ENCODE measurements at places on chromosomes 12 and 14. TPM values are rescaled to one million over a fixed set of nuclear protein-coding genes. Genes with fewer than 3 reads are reported as not detected.

The MSRB3 gene
- not detected for polyA plus RNA-seq

- H3K27me3 ChIP-seq, result no peaks in the 10 kb centered on the region
- H3K4me1 ChIP-seq, result no peaks in the 10 kb centered on the region
- no peak overlapping the region for H3K4me3 ChIP-seq
- no peak overlapping the region for H3K27ac ChIP-seq
- no peak for DNase-seq
Measured at GRCh38 chr12:59084511-59085375, 164.4 kb upstream of the LRIG3 start.

The FAM181A gene
- polyA plus RNA-seq, result not detected

GRCh38 chr12:75489613-75490210 lies 9.2 kb downstream of the GLIPR1 start:
- DNase-seq, result no peak
- no peak overlapping the region for H3K4me3 ChIP-seq
- H3K4me1 ChIP-seq, result peaks cover 16% of the 10 kb centered on the region
- H3K27me3 ChIP-seq, result no peaks in the 10 kb centered on the region
- peaks cover 52% of the 10 kb centered on the region for H3K36me3 ChIP-seq
- H3K27ac ChIP-seq, result no peak overlapping the region

- no peaks in the 10 kb centered on the region for H3K4me1 ChIP-seq
- DNase-seq, result no peak
- H3K36me3 ChIP-seq, result no peaks in the 10 kb centered on the region
- H3K27me3 ChIP-seq, result peaks cover 3% of the 10 kb centered on the region
- no peak overlapping the region for H3K27ac ChIP-seq
Measured at GRCh38 chr14:23362200-23362599, 2.8 kb downstream of the EFS start.

DNA sequence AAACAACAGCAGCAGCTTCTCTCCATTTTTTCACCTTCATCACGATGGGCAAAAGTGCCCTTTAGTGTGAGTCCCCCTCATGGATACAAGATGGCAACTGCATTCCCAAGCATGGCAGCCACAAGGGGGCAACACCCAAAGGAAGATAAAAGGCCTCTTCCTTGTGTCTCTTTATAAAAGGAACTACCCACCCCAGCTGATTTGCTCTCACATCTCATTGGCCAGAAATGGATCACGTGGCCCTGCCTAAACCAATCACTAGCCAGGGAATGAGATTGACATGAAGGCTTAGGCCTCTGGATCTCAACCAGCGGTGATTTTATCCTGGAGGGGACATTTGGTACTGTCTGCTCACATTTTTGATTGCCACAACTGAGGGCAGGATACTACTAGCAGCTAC lies 21.9 kb upstream of the IFT81 start:
- no peak overlapping the region for H3K27ac ChIP-seq
- no peaks in the 10 kb centered on the region for H3K36me3 ChIP-seq
- H3K27me3 ChIP-seq, result no peaks in the 10 kb centered on the region
- DNase-seq, result peak; percentile 19

DNA sequence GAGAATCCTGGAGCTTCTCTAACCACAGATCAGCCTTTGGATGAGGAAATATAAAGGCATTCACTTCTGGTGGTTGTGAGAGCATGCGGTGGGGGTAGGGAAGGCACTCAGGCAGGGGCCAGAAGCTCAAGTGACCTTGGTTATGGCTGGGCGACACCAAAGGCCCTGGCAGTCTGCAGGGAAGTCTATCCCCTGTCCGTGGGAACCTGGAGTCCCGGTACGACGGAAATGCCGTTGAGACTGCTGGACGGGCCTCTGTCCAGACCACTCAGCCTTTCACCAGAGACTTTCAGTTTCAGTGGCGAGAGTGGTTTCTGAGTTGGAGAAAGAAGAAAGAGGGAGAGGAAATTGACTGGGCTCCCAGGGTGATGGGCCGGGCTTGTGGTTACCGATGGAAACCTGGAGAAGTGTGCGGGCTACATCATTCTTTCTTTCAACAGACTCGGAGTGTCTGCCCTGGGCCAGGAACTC lies 20.9 kb downstream of the ISCA2 start:
- H3K36me3 ChIP-seq, result no peaks in the 10 kb centered on the region
- no peak for DNase-seq
- no peaks in the 10 kb centered on the region for H3K4me1 ChIP-seq
- H3K27ac ChIP-seq, result no peak overlapping the region
- H3K4me3 ChIP-seq, result no peak overlapping the region

DNA sequence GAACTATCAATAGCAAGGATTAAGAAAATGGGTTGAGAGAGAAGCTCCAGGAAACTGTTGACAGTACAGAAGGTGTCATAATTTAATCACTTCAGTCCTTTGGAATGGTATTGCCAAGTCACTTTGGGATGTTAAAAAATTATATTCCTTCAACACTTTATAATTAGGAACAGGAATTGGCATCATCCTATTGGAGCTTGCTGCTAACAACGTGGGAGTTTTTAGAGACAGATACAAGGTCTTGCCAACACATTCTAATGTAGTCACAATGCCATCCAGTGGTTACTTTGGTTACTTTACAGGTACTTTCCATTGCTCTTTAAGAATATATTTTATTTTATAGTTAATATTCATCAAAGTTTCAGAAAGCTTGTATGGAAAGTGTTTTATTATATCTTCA lies 310.1 kb downstream of the SYT1 start:
- H3K36me3 ChIP-seq, result no peaks in the 10 kb centered on the region
- H3K27me3 ChIP-seq, result no peaks in the 10 kb centered on the region
- DNase-seq, result no peak
- H3K4me1 ChIP-seq, result no peaks in the 10 kb centered on the region
- H3K4me3 ChIP-seq, result no peak overlapping the region
- no peak overlapping the region for H3K27ac ChIP-seq

GRCh38 chr12:88493636-88494035 lies 86.6 kb downstream of the KITLG start:
- no peak for DNase-seq
- H3K36me3 ChIP-seq, result no peaks in the 10 kb centered on the region
- H3K4me3 ChIP-seq, result no peak overlapping the region
- H3K27ac ChIP-seq, result no peak overlapping the region
- H3K4me1 ChIP-seq, result no peaks in the 10 kb centered on the region
- H3K27me3 ChIP-seq, result no peaks in the 10 kb centered on the region

The CCDC88C gene
- polyA plus RNA-seq, result 25.9 TPM

The INHBE gene
- not detected for polyA plus RNA-seq

The STXBP6 gene
- not detected for polyA plus RNA-seq

- no peak overlapping the region for H3K4me3 ChIP-seq
- no peaks in the 10 kb centered on the region for H3K27me3 ChIP-seq
- no peaks in the 10 kb centered on the region for H3K4me1 ChIP-seq
- H3K27ac ChIP-seq, result no peak overlapping the region
- no peak for DNase-seq
Measured at GRCh38 chr12:40336573-40337199, 111.9 kb downstream of the LRRK2 start.

GRCh38 chr12:52241205-52241842 lies 8.3 kb downstream of the KRT7 start:
- H3K27me3 ChIP-seq, result no peaks in the 10 kb centered on the region
- no peak overlapping the region for H3K27ac ChIP-seq
- DNase-seq, result no peak
- no peaks in the 10 kb centered on the region for H3K36me3 ChIP-seq
- no peak overlapping the region for H3K4me3 ChIP-seq

DNA sequence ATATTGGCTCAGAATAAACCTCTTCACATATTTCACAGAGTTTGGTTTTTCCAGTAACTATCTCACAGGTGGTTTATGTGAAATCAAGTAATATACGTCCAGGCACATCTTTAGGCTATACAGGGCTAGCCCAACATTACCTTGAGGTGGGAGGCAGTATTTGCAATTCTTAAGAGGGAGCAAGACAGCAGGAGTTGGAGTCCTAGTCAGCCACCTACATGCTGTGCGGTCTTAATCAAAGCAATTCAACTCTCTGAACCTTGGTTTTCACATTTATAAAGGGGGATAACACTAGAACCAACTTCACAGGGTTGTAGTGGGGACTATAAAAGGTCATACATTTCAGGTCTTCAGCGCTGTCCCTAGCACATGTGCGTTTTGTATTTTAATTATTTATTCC lies 73.5 kb upstream of the FICD start:
- H3K4me1 ChIP-seq, result no peaks in the 10 kb centered on the region
- no peak overlapping the region for H3K4me3 ChIP-seq
- DNase-seq, result no peak

The GARIN6 gene
- not detected for polyA plus RNA-seq

GRCh38 chr12:41061192-41061591 lies 126.9 kb upstream of the PDZRN4 start:
- no peak overlapping the region for H3K27ac ChIP-seq
- H3K4me3 ChIP-seq, result no peak overlapping the region
- H3K4me1 ChIP-seq, result no peaks in the 10 kb centered on the region
- H3K36me3 ChIP-seq, result no peaks in the 10 kb centered on the region

Measured in CD4-positive, CD25-positive, alpha-beta regulatory T cell (primary cell).